ENCODE measurements at places on chromosomes 3 and 15.

GRCh38 chr3:149342413-149343380 is 9.3 kb upstream of the TM4SF18 start:
- no peak for DNase-seq

- no peak for DNase-seq
Measured at GRCh38 chr15:77482570-77482969, 61.9 kb downstream of the HMG20A start.

DNA sequence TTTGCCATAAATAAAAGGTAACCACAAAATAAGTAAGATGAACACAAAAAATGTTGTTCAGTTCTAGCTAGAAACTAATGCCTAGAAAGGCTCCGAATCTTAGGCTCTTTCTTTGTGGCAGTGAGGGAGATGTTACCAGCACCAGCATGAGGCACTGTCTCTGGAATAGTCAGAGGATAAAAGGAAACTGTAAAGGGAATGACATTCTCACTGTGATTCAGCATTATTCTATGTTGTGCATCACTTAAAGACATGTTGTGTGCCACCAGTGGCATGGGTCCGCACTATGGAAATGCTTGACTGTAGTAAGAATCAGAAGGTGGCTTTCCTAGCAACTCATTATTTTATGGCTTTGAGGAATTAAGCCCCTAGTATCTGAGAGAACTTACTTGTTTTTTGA is 70.8 kb downstream of the SEC22A start:
- no peak for DNase-seq

GRCh38 chr3:111965484-111965883 is 13.3 kb upstream of the ABHD10 start:
- no peak for DNase-seq

DNA sequence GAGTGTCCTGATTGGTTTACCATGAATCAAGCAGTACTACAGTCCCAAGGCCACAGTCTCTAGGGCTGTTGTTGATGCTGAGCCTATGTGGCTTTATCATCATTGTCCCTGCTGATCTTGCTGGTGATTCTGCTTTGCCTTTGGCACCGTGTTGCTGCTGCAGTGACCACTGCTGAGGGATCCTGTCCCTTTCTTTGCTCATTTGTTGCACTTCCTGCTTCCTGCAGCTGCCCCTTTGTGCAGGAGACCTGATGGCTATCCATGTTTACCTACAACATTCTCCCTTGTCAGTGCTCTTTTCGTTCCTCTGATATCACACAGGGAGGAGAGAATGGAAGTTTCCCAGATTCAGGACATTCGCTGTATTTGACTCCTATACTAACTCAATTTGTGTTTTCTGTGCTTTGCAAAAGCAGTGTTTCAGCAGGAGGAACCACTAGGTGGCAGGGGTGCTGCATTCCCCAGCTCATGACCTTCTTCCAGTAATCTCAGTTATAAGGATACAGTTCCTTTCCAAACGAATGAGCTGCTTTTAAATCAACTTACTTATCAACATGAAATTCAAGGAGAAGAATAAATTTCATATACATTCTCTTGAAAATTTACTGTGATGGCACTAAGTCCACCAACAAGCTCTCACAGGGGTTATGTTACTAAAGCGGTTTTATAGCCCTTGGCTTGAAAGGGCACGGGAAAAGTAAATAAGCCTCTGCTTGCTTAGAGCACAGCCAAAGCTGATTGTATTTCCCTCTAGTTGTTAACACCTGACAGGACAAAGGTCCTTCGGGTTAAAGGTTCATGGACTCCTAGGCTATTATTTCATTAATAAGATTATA is 9.7 kb upstream of the THUMPD3 start:
- peak; percentile 64 for DNase-seq

- no peak for DNase-seq
Measured at GRCh38 chr3:148464246-148464645, 233.5 kb upstream of the AGTR1 start.

GRCh38 chr3:189698811-189699210 is 67.6 kb downstream of the TP63 start:
- DNase-seq = no peak

DNA sequence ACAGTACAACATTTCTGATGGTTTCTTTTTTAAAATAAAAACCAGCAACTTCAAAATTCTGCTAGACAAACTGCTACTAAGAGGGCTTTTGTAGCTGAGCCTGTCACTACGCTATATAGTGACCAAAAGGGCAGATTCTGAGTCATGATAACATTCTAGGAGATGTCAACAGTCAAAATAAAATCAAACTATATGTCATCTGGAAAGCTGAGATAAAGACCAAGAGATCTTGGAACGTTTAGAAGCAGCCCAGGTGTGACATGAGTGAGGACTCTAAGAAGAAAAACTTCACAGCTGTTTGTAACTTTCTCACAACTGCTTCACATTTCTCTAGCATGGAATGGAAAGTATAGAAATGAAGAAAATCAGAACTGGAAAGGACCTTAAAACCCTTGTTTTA is 84.6 kb downstream of the FILIP1L start:
- no peak for DNase-seq

- DNase-seq = no peak
Measured at GRCh38 chr3:46930166-46930944, 46.2 kb downstream of the CCDC12 start.

DNA sequence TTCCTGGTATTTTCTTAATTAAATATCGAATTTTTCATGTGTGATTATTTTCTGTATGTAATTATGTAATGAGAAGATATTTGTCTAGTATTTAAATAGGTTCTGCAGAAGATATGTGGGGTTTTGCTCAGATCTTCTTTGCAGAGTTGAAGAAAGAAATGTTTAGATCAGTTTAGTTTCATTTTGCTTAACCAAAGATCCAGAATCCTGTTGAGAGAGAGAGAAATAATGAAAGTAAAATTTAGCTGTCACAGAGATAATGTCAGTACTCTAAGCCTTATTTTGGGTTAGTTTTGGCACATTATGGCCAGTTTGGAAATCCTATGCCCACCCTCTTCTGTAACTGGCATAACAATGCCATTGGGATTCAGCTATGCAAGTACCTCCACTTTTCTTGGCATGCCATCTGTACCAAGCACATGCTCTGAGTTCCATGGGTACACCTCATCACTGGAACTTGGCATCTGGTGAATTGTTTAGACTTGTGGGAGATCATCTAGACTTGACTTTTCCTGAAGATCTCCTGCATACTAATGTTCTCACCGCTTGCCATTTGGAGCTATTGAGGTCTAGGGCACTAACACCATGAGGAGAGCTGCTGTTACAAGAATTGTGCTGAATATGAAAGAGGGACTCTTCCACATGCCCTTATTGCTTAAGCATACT is 30.9 kb downstream of the PLSCR1 start:
- DNase-seq = no peak

DNA sequence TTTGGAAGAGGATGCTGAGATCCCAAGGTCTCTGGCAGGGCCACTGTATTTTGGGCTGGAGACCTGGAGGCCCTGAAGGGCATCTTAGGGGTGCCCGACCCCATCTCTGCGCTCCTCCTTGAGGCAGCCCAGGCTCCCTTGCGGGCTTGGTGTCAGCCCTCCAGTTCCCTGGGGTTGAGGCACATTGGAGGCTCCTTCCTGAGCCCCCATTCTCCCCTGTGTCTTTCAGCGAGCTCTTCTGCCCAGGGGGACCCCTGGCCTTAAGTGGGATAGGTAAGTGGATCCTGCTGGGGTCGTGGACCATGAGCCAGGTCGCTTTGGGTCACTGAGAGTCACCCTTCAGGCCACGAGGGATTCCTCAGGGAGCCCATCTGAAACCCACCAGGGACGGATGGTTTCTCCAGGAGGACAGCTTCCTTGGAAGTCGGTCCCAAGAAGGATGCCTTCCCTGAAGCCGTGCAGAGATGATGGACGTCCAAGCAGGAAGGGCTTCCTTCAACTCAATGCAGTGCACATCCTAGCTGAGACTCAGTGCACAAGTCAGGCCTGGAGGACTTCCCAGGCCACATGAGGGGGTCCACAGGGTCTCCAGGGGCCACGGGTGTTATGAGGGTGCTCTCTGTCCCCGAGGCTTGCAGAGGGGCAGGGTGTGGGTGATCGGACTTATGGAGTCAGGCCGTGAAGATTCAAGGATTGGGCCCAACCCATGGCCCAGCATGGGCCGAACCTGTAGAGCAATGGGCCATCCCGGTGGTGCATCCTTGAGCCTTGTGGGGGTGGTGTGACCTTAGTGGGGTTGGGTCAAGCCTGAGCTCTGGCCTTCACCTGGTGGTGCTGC is 224.3 kb downstream of the SNRPN start:
- DNase-seq = peak; percentile 3

DNA sequence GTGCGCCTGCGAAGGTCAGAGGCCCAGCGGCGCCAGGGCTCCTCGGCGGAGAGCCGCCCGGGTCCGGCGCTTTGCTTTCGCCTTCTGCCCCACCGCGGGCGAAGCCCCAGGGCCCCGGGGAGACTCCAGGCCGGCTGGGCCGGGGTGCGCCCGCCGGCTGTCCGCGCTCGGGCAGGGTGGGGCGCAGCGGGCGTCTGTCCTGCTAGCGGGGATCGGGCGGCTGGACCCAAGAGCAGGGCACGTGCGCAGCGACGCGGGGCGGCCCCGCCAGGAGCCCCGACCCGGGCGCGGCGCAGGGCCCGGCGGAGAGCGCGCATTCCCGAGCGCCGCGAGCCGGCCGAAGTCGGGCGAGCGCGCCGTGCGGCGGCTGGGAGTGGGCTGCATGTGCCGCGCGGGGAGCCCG is 569 bp upstream of the ALDH1A3 start:
- peak; percentile 37 for DNase-seq

DNA sequence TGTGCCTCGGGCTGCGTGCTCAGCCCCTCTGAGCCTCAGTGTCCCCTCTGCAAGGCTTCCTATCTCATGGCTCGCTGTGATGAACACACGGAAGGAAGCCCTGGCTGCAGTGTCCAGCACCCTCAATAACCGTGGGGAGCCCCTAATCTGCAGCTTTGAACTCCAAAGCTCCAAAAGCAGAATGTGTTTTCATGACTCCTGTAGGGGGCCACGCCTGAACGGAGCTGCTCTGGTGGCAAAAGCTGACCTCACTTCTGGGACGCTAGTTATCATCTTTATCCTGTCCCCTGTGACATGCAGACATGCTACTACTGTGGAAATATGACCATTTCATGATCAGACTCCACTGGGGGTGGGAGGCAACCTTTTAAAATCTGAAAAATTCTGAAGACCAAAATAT is 98.8 kb downstream of the SEC22A start:
- no peak for DNase-seq

GRCh38 chr15:51038162-51038973 is 56.3 kb downstream of the TNFAIP8L3 start:
- DNase-seq = no peak

DNA sequence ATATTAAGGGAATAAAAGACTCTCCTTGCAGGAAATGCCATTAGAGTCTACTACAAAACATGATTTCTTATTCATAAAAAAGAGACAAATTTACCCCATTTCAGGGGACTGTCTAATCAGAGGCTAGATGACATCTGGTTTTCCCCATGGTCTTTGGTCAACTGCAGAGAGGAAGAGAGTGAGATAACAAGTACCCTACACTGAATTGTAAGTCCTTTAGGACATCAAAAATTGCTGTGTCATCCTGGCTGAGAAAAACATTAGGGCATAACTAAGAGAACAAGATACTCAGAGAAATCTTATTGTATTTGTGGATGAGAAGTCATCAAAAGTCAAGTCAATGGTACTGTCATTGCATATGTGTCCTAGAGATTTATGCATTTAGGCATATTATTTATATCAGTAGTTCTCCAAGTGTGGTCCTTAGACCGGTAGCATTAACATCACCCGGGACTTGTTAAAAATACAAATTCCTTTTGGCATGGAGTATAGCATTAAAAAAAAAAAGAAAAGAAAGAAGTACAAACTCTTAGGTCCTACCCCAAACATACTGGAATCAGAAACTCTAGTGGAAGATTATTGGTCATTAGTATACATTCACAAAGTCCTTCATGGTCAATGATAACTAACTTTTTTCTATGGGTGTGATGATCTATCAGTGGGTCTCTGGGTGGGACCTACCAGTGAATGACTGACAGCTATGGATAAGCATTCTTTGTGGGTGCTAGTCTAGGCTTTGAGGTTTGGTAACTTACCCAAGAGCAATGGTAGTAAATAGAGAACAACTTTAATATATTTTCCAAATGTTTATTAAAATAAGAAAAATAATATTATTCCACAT is 29.0 kb upstream of the TBC1D5 start:
- DNase-seq = no peak

- DNase-seq = no peak
Measured at GRCh38 chr3:4812591-4812990, 166.6 kb upstream of the BHLHE40 start.

GRCh38 chr3:100725935-100726513 is 16.7 kb downstream of the TFG start:
- no peak for DNase-seq

GRCh38 chr3:2823031-2823430 is 287.1 kb downstream of the IL5RA start:
- DNase-seq = no peak

DNA sequence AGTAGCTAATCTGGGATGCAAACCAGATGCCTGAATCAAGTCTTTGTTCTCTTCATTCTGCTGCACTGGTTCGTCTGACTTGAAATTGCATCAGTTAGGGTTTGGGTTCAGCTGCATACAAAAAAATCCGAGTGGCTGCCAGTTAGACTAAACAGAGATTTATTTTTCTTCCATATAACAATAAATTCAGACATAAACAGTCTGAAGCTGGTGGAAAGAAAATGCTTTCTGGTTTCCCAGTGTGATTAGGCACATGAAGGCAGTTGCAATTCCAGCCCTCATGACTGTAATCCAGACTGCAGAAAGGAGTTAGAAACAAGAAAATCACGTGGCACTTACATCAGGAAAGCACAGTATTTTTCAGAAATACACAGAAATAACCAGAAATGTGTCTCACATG is 930.7 kb downstream of the MCTP2 start:
- no peak for DNase-seq

- DNase-seq = peak; percentile 10
Measured at GRCh38 chr3:127688416-127689265, 15.9 kb downstream of the ABTB1 start.

DNA sequence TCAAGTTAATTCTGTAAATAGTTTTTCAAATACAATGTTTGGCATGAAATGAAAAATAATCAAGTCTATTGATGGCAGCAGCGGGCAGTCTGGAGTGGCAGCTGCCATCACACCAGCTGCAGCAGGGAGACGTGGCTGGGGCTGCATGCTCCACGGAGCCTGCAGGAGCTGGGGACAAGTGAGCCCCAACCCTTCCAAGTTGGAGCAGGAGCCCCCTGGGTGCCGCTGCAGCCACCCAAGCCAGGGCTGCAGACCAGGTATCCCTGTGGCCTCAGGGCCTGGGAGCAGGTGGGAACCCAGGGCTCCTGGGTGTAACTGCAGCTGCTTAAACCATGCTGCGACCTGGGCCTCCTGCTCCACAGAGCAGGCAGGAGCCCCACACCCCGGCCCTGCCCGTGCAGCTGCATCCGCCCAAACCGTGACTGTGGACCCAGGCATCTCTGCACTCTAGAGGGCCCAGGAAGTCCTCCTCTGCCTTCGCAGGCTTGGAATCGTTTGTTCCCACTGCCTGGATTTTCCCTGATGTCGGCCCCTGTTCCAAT is 257.4 kb downstream of the PLOD2 start:
- no peak for DNase-seq
